NCI-H1105 treated with DMSO at 0.1 percent for 48 hours (cell line): ENCODE measurements at places on chromosomes 1 and 21.
A peak's percentile ranks its signal among the peaks of the same experiment; 100 is the strongest.

DNA sequence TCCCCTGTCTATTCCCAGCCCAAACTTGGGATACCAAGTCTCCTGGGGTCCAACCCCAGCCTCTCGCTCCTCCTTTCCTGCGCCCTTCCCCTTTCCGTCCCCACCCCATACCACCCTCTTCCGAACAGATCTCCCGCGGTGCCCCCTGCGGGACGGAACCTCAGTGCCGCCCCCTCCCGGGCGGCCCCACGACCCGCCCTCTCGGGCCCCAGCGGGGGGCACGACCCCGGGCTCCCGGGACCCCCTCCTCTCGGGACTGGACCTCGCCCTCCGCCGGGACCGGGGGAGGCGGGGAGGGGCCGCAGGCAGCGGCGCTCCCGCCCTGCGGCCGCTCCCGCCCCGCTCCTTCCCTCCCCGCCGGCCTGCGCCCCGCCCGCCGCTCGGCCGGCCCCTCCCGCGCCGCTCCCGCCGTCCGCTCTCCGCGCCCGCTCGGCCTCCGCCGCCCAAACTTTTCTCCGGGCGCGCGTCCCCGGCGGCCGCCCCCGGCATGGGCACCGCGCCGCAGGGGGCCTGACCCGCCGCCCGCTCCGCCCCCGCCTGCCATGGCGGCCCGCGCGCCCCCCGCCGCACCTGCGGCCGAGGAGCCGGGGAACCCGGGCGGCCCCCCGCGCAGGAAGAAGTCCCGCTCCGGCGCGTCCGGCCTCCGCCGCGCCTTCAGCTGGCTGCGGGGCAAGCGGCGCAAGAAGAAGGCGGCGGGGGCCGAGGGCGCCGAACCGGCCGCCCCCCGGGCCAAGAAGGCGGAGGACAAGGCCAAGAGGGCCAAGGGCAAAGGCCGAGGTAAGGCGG, 39.0 kb upstream of the SYNC start:
- no peak for DNase-seq

GRCh38 chr1:222071387-222071786, 329.5 kb upstream of the DUSP10 start:
- peak; percentile 18 for DNase-seq

DNA sequence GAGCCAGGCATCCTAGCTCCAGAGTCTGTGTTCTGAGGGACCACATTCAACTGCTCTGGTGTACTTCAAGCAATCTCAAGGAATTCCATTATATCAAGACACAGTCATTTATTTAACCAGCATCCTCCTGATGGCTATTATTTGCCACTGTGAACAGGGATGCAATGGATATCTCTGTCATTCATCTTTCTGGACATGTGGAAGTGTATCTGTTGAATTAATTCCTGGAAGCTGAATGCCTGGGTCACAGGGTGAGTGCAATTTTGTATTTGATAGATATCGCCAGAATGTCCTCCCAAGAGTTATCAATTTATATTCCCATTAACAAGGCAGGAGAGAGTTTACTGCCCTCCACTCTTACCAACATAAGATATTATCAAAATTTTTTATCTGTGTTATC, 24.7 kb upstream of the LRP8 start:
- DNase-seq = no peak

DNA sequence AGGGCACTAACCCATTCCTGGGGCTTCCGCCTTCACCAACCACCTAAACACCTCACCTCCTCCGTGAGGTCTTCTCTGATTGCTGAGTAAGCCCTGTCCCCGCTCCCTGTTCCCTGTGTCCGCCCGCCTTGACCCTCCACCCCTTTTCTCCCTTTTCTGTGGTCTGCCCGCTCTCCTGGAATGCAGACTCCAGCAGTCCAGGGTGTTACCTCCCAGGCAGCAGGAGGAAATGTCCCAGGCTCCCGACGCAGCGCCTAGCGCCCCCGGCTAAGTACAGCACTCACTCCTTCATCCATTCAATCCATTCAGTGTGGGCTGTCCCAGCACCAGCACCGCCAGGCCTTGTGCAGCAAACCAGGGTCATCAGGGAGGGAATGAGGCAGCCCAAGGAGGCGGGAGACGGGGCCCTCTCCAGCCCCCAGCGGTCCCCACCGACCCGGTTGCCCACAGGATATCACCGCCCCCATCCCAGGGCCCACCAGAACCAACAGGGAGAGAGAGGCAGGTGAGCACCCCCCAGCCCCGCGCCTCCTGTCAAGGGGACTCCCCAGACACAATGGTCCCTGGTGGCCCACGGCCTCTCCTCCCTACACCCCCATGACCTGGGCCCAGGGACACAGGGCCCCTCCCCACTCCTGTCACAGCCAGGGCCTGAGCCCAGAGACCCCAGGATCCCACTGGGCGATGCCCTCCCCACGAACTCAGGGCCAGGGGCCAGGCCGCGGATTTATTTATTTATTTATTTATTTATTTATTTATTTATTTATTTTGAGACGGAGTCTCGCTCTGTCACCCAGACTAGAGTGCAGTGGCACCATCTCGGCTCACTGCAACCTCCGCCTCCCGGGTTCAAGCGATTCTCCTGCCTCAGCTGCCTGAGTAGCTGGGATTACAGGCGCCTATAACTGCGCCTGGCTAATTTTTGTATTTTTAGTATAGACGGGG, 10.2 kb downstream of the TNFRSF14 start:
- no peak for DNase-seq

GRCh38 chr21:29240136-29240535, 58.6 kb upstream of the BACH1 start:
- DNase-seq = no peak

- no peak for DNase-seq
These were observed 18.8 kb downstream of the C1orf52 start for GRCh38 chr1:85240643-85241042.
